Activated CD4-positive, alpha-beta T cell treated with anti-CD3 and anti-CD28 coated beads for 24 hours (primary cell): ENCODE measurements at places on chromosomes 1 and 21.

DNA sequence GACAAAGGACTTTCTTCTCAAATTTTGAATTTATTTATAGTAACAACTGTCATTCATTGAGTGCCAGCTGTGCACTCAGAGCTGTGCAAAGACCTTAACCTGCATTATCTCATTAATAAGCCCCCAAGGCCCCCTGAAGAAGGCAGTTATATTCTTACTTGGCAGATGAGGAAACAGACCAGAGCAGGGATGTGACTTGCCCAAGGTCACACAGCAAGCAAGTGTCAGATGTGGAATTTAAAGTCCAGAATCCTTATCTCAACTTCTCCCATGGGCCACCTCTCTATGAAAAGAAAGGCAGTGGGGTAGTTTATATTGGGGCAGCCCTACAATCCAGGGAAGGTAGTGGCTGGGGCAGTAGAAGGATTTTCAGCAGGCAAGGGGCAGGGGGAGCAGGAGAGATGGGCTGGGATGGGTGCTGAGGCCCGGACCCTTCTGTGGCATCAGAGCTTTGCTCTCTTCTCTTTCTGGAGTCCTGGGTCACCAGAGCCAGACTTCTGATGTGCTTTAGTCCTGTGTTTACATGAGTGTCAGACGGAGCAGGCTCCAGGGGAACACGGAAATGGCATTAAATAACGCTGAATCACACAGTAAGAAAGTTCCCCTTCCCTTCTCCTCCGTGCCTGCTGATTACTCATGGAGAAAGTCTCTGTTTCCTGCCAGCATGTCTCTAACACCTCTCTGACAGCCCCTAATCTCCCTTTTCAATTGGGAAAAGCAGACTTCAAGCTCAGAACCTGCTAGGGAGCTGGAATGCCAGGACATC is 39.5 kb downstream of the EPHB2 start:
- no peak for DNase-seq

DNA sequence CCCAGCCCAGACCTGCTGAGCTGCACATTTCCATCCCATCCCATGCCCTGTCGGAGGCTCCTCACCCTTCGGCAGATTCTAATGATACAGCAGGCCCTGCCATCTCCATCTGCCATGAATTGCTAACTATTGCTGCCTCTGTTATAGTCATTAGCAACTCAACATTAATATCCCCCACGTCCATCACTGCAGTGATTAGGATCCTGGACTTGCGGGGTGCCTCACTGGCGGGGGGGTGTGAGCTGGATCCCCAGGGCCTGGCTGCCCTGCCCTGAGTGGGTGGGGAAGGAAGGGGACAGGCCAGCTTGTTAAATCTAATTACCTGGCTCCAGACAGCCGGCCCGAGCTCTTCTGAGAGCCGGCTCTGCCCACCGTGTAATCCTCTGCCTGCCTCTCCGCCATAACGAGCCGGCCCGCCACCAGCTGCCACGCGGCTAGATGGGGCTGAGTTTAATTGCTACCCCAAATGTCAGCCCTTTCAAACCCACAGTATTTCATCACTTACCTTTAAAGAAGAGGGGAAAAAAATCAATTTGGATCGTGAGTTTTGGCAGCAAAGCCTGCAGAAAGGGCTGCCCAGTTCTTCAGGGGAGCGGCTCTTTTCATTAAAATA is 227.3 kb upstream of the CSF3R start:
- no peak for DNase-seq

GRCh38 chr1:203612932-203613682 is 13.5 kb upstream of the ATP2B4 start:
- DNase-seq = no peak

DNA sequence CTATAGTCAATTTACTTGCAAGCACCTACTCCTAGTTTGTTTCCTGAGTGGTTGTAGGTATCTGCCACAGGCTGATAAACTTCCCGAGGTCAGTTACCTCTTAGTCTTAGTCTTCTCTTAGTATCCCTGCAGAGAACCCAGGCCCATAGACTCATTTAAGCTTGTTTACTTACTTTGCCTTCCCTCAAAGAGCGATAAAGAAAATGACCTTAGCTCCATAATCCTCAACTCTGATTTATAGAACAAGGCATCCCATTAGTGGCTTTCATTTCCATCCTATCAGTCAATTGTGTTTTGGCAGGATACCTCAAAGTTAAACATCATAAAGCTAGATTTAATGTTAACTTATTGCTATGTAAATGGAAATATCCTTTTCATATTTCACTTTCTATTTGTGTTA is 119.7 kb downstream of the UCHL5 start:
- DNase-seq = no peak

DNA sequence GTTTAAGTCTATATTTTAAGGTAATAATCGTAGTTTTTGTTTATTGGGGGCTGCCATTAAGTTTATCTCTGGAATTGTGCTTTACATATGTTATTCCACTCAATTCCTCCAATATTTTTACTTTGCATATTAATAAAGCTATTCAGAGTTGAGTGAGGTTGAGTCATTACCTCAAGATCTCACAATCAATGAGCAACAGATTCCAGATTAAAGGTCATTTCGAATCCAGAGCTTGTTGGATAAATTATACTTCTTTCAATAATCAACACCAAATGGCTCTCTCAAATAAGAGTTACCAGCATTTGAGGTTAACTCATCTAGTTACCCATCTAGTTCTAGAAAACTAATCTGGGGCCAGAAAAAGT is 16.7 kb downstream of the RGS4 start:
- DNase-seq = no peak

DNA sequence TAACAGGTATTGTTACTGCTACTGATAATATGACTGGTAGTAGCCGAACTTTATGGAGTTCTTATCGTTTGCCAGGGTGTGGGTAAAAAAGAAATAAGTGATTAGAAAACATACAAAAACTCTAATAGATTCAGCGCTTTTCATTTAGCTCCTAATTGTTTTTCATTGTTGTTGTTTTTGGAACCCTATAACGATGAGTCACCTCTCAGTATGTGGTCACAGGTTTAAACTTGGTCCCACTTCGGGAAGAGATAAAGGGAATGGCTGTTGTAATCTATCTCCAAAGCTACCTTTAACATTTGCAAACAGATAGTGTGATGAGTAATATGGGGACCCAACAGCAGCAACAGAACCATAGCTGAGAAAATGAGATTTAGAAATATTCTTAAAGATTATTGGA is 62.7 kb upstream of the BCL10 start:
- DNase-seq = no peak

- DNase-seq = no peak
These were observed 371.4 kb downstream of the HHAT start for GRCh38 chr1:210700083-210700482.

DNA sequence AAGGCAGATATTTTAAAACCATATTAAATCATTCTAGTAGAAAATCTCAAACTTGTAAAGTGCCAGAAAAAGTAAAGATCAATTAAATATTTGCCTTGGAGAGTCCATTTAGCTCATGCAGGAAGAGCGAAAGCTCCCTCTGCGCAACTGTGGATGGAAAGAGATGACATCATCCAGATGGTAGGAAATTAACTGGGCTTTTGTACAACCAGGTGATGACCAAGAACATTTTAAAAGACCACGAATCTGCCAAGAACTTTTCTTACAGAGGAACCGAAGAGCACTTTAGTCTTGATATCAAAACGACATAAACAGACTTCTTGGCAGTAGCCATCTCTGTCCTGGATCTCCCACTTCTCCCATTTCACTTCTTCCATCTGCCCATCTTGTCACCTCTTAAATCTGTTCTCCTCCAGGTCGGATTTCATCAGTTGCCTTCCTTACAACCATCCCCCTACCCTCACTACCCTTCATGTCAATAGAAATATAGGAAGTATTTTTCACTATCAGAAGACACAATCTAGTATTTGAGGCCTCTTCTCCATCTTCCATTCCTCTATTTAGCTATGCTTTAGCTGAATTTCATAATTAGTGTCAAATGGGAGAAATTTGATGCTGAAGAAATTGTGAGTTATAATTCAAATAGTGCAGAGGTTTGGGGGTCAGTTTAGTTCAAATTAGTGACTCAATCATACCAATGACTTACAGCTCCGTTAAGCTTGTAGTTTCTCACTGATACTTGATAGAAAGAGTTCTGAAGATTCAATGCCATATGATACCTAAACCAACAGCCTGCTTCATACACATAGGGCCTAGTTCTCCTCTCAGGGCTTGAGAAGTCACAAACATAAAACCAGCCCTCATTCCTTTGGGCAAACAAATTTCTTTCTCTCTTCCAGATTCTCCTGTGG is 22.0 kb upstream of the DNASE2B start:
- DNase-seq = no peak

DNA sequence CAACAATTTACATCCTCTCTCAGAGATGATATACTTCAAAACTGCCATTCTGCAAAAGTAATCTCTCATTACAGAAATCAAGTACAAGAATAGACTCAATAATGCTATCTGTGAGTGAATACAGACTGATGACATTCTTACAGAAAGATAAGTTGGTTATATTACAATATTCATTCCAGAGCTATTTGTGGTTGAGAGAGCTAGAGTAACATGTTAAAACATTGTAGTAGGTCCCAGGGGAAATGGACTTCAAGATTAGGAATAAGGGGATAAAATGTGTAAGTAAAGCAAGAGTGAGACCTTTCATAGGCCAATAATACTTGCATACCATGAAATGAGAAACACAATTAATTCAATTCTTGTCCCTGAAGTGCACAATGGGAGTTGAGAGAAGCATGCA is 1.5 kb downstream of the F13B start:
- DNase-seq = no peak

DNA sequence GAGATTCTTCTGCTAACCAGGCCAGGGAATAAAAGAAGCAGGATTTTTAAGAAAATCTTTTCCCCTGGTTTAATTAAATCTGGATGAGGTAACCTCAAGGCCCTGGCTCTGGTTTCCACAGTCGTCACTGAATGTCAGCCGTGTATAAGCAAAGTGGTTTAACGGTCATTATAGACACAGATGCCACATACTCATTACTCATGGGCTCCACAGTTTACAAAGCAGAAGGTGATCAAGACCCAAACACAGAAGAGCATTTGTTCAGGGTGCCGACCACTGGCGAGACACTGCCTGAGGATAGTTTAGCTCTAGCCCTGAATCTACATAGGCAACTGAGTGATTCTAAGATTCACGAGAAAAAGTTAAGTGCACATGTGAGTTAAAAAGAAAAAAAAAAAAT is 27.8 kb upstream of the RAP1GAP start:
- DNase-seq = no peak

- no peak for DNase-seq
These were observed 17.1 kb downstream of the PADI3 start for GRCh38 chr1:17265950-17266349.

DNA sequence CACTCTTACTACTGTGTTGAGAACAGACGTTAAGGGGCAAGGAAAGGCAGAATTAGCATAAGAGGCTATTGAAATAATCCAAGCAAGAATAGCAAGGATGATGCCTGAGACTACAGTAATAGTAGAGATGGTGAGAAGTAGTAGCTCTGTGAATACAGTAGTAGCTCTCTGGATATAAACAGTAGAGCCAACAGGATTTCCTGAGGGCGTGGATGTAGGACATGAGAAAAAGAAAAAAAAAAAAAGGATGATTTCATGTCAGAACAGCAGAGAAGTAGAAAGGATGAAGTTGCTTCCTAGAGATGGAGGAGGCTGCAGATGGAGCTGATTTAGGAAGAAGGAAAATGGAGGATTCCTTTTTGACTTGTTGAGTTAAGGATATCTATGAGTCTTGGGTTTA is 112.3 kb downstream of the OMA1 start:
- no peak for DNase-seq

DNA sequence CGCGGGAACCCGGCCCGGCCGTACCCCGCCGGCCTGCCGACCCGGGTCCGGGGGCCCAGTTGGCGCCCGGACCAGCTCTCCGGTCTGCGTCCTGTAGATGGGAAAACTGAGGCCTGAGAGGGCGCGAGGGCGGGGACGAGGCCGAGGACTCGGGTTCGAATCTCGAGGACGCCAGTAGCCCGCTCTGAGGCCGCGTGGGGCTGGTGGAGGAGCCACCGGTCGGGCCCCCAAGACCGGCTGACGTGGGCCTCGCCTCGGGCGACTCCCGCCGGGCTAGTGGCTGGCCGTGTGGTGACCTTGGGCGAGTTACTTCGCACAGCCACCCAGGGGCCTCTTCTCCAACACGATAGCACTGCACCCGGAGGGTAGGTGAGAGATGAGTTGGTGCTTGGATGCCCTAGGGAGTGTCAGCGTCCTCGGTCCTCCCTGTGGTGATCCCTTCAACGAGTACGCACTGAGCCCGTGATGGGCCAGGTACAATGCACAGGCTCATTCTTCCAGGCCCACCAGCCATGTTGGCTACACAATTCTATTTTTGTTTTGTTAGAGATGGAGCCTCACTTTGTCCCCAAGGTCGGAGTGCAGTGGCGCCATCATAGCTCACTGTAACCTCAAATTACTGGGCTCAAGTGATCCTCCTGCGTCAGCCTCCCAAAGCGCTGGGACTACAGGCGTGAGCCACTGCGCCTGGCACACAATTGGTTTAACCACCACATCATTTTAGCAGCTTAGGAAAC is 404 bp upstream of the SCMH1 start:
- no peak for DNase-seq

GRCh38 chr1:164659621-164660411 is 100.8 kb downstream of the PBX1 start:
- DNase-seq = no peak

DNA sequence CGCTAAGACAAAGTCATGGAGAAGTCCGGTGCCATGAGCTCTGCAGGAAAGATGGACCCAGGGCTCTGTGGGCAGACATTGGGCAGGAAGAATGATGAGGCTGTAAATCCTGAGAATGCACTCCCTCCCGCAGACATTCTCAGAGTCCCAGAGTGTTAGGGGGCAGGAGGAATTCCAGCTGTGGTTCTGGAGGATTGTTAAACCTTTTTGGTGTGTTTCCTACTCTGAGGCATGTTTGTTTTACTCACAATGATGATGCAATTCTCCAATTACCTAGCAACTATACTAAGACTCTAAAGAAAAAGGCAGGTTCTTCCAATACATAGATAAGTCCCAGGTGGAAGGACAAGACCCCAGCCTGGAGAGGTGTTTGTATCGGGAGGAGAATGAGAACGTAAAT is 2.8 kb upstream of the CAPN9 start:
- no peak for DNase-seq

GRCh38 chr1:1052003-1052840 is 21.9 kb downstream of the RNF223 start:
- no peak for DNase-seq

- DNase-seq = no peak
These were observed 619 bp upstream of the ZBTB8B start for GRCh38 chr1:32464191-32464715.

GRCh38 chr1:32754317-32755097 is 51.9 kb upstream of the SYNC start:
- DNase-seq = peak; percentile 19

- DNase-seq = no peak
These were observed 67.5 kb upstream of the GFI1 start for GRCh38 chr1:92554216-92554615.

GRCh38 chr1:61477301-61477700 is 247.6 kb downstream of the TM2D1 start:
- DNase-seq = no peak

- no peak for DNase-seq
These were observed 100.7 kb downstream of the RGL1 start for GRCh38 chr1:183905508-183906113.
